ENCODE measurements at places on chromosomes 7 and 10.

- DNase-seq: no peak
Observed at GRCh38 chr10:90141791-90142190, 440.4 kb downstream of the KIF20B start.

DNA sequence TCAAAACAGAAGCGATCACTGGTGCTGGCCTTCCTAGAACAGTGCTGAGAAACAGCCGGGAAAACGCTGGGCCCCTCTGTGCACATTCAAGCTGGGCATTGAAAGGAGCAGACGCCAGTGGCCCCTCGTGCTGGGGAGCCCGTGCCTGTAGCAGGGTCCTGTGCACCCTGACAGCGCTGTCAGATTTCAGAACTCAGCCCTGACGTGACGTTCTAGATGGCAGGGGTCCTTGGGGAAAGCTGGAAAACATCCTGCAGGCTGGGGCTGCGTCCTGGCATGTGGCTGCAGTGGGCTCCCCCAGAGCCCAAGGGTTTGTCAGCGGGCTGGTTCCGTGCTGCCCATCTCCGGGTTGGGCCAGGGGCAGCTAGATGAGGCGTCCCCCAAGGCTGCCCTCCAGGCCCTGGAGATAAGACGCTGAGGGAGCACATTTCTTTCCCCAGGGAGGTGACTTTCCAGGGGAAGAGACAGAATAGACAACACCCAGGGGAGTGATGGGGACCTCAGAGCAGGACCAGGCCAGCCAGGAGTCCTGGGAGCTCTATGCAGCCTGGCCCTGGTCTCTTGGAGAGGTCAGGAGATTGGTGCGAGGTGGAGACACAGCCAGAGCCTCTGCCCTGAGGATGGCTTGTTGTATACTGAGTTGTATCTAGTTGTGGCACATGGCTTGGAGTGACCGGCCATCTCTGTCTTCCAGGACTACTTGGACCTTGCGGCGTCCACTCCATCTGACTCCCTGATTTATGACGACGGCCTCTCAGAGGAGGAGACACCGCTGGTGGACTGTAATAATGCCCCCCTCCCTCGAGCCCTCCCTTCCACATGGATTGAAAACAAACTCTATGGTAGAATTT, 12.1 kb upstream of the CSGALNACT2 start:
- no peak for DNase-seq

DNA sequence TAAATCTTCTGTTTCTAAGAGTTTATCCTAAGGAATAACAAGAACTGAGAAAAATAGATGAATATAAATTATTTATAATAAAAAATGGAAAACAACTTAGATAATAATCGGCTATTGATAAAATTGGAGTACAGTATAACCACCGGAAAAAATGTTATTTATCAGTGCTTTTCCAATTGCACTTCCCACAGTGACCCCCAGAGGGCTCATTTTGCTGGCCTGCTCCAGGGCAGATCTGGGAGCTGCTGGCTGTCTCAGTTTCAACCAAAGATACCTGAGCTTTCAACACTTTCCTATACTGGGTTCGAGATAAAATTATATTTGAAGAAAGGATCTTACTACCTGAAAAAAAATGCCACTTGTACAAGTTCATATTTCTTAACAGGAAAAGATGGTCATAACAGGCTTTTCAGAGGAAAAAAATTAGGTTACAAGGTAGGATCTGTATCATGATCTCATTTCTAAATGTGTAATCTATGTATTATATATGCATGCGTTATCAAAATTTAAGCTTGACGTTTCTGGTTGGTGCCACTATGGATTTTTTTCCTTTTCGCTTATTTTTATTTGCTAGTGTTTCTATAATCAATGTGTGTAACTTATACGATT, 165.7 kb downstream of the NPSR1 start:
- peak; percentile 36 for DNase-seq

DNA sequence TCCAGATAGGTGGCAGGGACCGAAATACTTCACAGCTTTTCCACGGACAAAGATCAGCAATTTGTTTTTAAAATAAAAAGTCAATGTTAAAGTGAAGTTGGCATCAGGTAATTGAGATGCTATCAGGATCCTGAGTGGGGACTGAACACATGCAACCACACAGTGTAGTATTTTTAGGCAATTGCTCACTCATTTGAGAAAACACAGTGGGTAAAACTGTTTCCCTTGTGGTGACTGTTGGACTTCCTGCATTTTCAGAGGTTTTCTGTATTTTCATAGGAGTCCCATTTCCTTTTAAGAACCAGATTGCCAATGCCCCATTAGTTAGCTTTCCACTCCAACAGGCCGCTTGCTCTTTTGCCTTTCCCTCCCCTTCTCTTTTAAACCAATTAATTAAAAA, 159.5 kb upstream of the ZNF32 start:
- no peak for DNase-seq

- no peak for DNase-seq
Observed at GRCh38 chr10:115706488-115707076, 566.4 kb downstream of the GFRA1 start.

GRCh38 chr7:113267271-113267670, 148.9 kb upstream of the SMIM30 start:
- no peak for DNase-seq

DNA sequence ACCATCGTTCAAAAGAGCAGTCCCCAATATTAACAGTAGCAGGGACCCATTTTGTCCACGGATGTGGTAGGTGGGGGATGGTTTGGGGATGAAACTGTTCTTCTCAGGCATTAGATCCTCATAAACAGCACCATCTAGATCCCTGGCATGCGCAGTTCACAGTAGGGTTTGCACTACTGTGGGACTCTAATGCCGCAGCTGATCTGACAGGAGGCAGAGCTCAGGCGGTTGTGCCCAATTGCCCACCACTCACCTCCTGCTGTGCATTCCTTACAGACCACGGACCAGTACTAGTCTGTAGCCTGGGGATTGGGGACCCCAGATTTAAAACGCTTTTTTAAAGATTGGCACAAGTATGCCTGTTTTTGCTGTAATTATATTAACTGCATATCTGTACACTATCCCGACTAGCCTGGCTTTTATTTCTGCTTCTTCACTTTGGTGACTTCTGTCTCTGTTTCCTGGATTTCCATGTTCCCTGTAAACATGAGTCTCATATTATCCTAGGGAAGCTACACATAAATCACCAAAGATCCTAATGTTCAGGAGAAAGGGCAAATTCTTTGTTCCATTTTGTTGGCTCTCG, 163.3 kb upstream of the AKR1E2 start:
- no peak for DNase-seq

Measured in NCI-H2029 (cell line).